Suppressor macrophage treated with lipopolysaccharide for 4 hours (primary cell): ENCODE measurements at places on chromosomes 1 and 21.

- DNase-seq = no peak
Observed at GRCh38 chr1:232834066-232834465, 28.9 kb downstream of the MAP10 start.

DNA sequence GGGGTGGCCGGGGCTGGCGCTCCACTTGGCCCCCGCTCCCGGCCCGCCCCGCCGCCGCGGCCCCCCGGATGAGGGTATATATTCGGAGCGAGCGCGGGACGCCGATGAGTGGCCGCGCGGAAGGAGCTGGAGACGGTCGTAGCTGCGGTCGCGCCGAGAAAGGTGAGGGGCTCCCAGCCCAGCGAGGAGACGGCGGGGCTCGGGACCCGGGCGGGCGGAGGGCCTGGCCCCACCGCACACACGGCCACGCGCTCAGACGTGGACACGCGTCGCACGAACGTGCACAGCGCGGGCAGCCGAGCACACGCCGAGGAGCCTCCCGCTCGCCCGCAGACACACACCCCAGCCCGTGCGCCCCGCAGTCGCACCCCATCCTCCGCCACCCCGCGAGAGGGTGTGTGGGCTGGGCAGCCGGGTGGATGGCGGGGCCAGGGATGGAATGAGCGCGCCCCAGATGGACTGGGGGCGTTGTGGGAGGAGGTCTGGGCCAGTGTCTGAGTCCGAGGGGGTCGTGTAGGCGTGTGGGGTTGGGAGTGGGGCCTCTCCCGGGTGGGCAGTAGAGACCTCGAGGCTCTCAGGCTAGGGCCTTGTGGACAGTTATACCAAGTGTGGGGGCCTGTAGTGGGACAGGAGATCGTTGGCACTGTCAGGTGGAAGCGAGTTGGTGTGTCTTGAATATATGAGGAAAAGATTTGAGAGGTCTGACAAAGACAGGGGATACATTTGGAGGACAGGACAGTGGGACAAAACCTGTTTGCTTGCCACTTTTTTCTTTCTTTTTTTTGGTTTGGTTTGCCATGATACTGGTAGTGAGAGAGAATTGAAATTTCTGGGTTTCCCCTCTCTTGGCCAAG is at the start of gene UAP1:
UAP1 (plus strand) TSS at position 107 of the 854 bp plus-strand sequence. CDS start 4,347 bp downstream, outside the sequence.
- DNase-seq = peak; percentile 1

GRCh38 chr1:110012100-110012780 is 22.2 kb upstream of the STRIP1 start:
- DNase-seq = peak; percentile 63

DNA sequence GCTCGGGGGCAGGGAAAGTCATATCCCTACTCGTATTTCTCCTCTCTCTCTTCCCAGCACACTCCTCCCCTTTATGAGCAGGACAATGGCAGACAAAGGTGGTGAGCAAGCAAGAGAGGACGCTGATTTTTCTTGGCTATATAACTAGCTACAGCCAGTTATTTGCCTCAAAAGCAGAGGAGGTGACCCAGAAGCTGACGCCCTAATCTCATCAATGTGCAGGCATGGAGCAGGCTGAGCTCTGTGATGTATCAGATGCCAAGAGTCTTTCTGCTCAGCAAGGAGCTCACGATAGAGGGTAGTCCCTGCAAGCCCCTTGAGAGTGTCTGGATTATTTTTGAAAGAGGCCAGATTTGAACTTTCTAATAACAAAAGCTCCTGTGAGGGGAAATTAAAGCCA is 75.5 kb downstream of the ASTN1 start:
- no peak for DNase-seq

DNA sequence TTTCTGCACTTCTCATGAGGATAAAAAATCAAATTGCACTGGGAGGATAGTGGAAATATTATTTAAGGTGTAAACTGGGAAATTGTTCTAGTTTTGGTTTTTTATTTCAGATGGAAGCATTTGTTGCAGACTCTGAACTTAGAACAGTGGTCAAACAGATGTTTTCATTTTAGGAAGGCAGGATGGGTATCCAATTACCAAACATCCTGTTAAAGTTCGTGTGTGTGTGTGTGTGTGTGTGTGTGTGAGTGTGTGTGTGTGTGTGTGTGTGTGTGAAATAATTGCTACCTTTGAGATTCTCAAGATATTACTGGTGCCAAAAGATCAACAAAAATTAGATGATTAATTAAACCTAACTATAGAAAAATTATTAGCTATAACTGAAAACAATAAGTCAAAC is 24.3 kb upstream of the DUSP10 start:
- no peak for DNase-seq

- peak; percentile 89 for DNase-seq
Observed at GRCh38 chr1:34984793-34985608, at the start of gene TMEM35B. Gene TMEM35B, minus strand, starts transcription at chr1:34985347. Its CDS starts 42 bp downstream, at chr1:34985305.

- DNase-seq = no peak
Observed at GRCh38 chr1:41901551-41901950, 17.2 kb downstream of the HIVEP3 start.

- DNase-seq = no peak
Observed at GRCh38 chr1:55212349-55213150, 2.6 kb downstream of the USP24 start.

- DNase-seq = no peak
Observed at GRCh38 chr1:174090471-174090870, 68.3 kb upstream of the RC3H1 start.

GRCh38 chr1:156767879-156768604 is 707 bp downstream of the PRCC start:
- peak; percentile 49 for DNase-seq

DNA sequence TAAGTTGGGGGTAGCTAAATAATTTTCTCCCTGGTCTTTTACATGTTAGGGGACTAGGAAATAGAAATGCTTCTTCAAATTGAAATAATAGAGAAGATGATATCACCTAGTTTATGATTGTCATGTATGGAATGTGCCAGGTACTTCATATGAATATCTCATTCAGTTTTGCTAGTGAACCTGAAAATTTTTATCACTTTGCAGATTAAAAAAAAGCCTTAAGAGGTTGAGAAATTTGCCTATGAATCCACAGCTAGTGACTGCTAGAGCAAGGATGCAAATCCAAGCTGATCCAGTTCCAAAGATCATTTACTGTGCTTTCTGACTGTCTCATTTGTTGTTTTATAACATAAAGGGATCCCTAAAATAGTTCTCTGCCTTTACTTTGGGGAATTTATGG is 24.7 kb downstream of the RNF2 start:
- no peak for DNase-seq

- DNase-seq = no peak
Observed at GRCh38 chr21:31136891-31137290, 98.6 kb upstream of the KRTAP19-8 start.
